ENCODE measurements at places on chromosomes 6 and 20.

DNA sequence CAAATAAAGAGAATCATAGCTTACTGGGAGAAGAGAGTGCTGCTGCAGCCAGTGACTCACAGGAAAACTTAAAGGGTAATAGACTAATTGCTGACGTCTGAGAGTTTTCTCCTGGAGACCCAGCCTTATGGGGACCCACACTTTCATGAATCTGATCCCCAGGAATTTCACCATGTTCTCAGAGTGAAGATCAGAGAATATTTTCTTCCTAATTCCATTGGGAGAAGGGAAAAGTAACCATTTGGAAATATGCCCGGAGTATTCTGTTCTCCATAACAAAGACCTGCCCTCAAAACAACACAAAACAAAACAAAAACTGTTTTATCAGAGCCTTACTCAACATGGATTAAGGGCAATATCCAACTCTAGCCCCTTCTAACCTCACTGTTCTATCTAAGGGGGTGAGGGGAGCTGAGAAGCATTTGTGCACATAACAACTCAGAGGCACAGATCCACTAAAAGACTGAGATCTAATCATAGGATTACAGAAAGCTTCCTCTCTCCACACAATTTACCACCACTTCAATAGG, 168.2 kb upstream of the SSTR4 start:
- DNase-seq, result no peak

DNA sequence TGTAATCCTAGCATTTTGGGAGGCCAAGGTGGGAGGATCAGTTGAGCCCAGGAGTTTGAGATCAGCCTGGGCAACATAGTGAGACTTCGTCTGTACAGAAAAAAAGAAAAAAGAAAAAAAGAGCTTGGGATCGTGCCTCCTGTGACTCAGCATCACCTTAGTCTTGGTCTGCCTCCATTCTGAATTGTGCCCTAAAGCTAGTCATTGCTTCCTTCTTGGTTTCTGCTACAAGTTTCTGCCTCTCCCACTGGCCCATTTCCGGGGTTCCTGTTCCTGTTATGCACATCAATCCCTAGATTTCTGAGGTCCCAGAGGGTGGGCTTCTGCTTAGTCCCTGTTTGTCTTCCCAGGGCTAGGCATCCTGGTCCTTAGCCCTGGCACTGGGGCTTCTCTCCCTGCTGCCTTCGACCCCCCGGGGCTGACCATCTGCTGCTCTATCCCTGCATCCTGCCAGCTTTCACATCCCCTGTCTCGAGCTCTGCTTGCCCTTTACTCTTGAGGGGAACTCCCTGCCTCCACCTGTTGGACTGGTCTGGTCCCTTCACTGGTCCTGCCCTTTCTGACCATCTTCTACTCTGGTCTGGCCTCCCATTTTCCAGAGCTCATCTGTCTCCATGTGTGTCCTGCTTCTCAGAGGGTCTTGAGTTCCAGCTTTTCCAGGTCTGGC, 77.5 kb upstream of the ESR1 start:
- peak; percentile 1 for DNase-seq

DNA sequence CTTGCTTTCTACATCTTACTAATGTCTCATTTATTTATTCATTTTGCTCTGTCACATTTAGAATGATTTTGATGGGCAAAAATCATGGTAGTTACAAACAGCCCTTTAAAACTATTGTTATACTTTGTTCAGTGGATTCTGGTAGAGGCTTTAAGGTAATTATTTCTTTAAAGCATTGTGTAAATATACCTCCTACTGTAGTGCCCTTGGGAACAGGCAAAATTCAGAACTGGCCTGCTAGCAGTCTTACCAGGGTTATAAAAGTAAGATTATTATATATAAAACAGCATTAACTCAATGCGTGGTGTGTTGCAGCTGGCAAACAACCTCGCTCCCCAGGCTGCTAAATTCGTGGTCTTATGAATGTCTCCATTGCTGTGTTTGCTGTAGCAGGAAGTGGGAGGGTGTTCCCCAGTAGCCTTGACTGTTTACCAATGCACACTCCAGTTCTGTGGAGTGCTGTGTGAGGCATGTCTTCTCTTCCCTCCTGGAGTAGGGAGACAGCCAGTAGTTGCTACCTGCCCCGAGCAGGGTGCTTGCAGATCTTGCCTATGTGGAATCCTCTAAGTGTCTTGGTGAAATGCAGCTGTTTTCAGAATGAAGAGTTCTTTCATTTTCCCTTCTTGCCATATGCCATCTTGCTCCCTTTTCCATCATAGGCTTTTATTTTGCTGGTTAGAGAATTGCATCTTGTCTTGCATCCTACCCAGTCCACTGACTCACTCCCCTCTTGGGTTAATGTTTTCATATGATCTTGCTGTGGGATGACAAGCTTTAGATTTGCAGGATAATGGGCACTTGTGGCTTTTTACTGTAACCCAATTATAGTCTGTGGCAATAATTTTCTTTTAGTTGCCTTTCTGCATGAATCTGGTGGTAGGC, 45.3 kb downstream of the IGF2R start:
- no peak for DNase-seq

GRCh38 chr20:34713194-34713943, 9.2 kb downstream of the TP53INP2 start:
- DNase-seq, result peak; percentile 92

GRCh38 chr20:50172347-50173013, 18.1 kb upstream of the CEBPB start:
- no peak for DNase-seq

DNA sequence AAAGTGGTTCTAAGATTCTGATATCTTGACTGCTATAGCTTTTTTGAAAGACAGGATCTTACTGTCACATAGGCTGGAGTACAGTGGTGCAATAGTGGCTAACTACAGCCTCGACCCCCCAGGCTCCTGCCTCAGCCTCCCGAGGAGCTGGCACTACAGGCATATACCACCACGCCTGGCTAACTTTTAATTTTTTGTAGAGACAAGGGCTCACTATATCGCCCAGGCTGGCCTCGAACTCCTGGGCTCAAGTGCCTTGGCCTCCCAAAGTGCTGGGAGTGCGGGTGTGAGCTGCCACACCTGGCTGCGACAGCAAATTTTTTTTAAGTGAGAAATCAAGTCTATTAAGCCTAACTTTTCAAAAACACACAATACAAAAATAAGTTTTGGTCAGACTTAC, 106.6 kb downstream of the NOL4L start:
- DNase-seq, result no peak
